ENCODE measurements at places on chromosomes 13 and 19.

DNA sequence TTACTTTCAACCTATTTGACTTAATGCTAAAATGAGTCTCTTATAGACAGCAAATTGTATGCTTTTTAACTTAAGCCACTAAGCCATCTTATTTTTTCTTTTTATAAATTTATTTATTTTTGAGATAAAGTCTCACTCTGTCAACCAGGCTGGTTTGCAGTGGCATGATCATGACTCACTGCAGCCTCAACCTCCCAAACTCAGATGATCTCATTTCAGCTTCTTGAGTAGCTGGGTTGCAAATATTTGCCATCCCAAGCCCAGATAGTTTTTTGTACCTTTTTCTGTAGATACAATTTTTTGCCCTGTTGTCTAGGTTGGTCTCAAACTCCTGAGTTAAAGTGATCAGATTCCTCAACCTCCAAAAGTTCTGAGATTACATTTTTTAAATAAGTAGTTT is 27.1 kb downstream of the ZNF714 start:
- no peak for DNase-seq

- no peak for DNase-seq
Observed at GRCh38 chr13:100330662-100331061, 241.8 kb downstream of the PCCA start.

DNA sequence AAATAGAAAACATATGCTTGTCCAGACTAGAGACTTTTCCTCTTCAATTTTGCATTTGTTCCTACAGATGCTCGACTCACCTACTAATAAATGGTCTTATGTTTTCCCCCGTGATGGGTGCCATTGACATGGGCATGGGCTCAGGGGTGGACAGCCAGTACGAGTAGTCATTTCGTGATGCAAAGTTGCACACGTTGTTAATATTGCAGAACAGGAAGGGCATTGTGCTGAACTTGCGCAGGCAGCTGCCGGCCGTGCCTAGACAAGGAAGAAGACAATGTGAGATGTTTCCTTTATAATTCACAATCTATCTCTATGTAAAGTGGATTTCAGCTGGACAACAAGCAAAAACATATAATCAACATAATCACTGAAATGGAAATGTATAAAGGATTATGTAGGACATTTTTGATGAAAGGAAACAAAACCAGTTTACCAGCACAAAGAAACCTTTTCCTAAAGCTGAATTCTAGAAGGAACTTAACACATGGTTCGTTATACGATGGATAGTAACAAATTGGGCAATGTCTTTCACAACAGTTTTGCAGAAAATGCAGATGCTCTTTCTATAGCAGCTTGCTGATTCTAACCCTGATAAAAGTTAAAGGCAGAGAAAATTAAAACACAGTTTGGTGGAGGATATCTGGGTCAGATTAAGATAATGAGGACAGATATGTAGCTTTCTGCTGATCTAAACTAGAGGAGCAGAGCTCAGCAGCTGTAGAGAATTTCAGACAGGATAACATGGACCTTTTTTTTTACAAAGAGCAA is 145.7 kb downstream of the COL4A1 start:
- no peak for DNase-seq

DNA sequence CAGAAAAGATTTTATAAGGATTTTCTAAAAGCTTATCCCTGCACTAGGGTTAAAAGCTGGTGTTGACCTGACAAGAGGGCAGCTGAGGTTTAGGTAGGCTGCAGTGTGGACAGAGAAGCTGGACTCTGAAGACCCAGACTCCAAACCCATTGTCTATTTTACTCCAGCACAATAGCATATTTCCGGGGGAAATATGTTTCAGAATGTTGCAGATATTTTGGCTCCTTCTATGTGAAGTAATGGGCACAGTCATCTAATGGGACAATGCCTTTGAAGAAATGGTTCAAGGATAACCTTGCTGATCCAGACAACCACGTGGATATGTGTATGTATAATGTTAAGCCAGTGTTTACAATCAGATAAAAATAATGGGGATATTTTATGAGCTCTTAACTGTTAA is 173.8 kb upstream of the TSC22D1 start:
- DNase-seq: no peak

GRCh38 chr13:50077431-50077830 is 62.2 kb downstream of the KCNRG start:
- no peak for DNase-seq
